ENCODE measurements at places on chromosomes 16 and 17.

GRCh38 chr17:66945147-66945835 is 19.2 kb upstream of the CACNG4 start:
- no peak for DNase-seq

DNA sequence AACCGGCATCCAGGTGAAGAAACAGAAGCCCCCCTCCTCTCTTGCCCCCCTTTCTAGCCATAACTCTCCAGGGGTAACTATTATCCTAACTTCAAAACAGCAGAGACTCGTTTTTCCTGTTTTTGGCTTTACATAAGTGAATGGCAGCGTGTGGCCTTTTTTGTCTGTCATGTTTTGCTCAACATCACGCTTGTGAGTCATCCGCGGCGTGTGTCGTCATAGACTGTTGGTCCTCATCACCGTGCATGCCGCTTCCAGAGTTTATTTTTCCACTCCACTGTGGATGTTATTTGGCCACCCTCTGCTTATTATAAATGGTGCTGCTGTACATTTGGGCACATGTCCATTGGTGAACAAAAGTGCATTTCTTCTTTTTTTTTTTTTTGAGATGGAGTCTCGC is 52.6 kb downstream of the ERN1 start:
- DNase-seq = no peak

- DNase-seq = peak; percentile 74
Measured at GRCh38 chr16:84738255-84739038, 38.6 kb downstream of the USP10 start.

DNA sequence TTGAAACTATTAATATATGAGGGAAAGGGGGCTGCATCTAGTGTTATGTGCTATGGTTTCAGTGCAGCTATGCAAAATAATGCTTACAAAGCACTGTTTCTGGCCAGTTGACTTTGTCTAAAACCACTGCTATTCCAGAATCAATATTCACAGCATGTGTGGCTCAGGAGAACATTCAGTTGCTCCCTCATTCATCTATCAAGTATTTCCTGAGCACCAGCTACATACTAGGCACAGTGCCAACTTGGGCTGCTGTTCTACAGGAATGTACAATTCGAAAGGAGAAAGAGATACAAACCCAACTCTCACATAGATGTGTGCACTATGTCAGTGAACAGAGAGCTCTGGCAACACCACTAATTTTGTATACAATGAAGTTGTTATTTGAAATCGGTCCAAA is 183.0 kb downstream of the PHKB start:
- DNase-seq = no peak

- DNase-seq = no peak
Measured at GRCh38 chr16:2019518-2019920, at the start of gene NPW. Gene NPW (plus strand): TSS chr16:2019785.

GRCh38 chr17:76593959-76594358 is 8.3 kb upstream of the ST6GALNAC2 start:
- no peak for DNase-seq

DNA sequence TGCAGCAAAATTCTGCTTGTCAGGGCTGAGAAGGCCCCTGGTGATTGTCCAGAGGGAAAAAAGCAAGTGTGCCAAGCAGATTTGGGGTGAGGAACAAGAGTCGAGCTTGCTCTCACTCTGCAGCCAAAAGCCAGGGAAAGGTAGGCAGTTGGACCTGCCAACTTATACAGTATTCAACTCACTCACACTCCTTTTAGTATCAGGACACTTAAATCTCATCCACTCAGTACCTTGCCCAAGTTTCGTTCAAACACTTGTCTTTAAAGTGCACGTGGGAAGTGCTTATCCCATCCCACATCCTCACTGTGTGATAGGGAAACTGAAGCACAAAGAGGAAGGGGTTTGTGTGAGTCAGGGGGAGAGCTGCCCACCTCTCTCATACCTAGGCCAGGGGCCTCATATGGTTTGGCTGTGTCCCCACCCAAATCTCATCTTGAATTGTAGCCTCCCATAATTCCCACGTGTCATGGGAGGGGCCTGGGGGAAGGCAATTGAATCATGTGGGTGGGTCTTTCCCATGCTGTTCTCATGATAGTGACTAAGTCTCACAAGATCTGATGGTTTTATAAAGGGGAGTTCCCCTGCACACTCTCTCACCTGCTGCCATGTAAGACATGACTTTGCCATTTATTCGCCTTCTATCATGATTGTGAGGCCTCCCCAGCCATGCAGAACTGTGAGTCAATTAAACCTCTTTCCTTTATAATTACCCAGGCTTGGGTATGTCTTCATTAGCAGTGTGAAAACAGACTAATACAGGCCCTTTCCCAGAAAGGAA is 25.6 kb upstream of the CES5A start:
- no peak for DNase-seq

- DNase-seq = no peak
Measured at GRCh38 chr16:73031155-73031866, 16.6 kb downstream of the ZFHX3 start.

DNA sequence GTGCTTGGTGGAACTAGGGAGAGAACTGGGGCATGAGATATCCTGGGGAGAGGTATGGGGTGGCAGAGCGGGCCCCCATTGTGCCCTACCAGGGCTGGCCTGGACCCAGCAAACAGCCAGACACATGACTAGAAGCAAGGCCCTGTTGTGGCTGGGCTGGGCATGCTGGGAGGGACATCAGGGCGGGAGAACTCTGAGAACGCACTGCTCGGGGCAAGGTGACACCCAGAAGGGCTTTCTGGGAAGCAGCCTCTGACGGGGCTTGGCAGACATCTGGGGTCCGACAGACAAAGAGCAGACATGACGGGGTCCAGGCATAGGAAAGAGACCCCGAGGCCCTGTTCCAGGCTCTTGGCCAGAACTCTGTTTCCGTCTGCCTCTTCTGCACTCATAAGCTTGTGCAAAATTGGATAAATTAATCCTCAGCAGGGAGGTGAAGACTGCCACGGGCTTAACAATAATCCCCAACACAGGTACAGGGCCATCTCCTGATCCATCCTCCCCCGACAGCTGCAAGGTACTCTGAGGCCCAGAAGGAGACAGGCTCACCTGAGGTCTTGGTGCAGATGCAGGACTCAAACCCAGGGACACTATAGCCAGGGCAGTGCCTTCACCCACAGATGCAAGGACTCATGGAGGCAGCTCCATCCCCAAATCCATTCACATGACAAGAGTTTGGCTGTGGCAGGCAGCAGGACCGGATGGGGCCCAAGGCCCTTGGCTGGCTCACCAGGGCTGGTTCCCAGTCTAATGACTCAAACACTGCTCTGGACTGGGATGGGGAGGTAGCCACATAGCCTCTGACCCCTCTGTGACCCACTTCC is 5.4 kb downstream of the SREBF1 start:
- no peak for DNase-seq

- no peak for DNase-seq
Measured at GRCh38 chr17:32518646-32519227, 31.9 kb downstream of the CDK5R1 start.

GRCh38 chr17:10757067-10757466 is 27.2 kb upstream of the TMEM220 start:
- no peak for DNase-seq

DNA sequence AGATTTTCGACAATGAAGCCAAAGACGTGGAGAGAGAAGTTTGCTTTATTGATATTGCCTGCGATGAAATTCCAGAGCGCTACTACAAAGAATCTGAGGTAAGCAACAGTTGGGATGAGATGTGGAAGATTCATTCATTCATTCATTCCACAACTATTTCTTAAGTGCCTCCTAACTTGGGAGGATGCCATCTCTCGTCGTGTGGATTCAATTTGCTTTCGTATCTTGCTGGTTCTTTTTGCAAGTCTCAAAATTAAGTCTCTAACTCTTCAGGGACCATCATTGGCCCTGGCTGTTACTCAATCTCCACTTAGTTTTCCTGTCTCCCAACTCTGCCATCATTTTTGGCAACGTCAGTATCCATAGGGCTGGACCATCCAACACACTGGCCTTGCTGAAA is 85.6 kb upstream of the NOL11 start:
- DNase-seq = no peak

DNA sequence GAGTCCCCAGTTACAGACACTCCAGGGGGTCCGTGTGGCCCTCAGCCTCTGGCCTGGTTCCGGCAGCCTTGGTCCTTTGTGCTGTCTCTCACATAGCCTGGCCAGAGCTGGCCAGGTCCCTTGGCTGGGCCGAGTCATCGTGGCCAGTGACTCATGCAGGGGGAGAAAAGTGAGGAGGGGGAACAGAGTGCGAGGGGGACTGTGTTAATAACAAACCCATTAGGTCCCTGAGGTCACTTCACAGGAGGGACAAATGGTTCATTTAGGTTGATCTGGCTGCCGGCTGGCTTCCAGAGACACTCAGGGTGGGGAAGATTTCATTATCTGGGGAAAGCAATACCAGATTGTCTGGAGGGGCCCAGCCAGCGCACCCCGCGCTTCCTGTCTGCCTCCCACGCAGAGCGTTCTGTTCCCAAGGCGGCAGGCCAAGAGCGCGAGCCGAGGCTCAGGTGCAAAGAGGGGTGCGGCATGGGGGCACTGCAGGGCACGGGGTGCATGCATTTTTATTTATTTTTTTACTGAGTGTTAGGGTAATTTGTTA is 223.1 kb downstream of the SEC14L1 start:
- DNase-seq = no peak
